ENCODE measurements at places on chromosomes 5 and 9.

GRCh38 chr9:89712283-89712682, 107.5 kb downstream of the GADD45G start:
- no peak for DNase-seq

- DNase-seq = no peak
Observed at GRCh38 chr5:42915306-42915866, 103.7 kb upstream of the SELENOP start.

GRCh38 chr5:137315534-137316345, 183.4 kb downstream of the SPOCK1 start:
- DNase-seq = no peak

DNA sequence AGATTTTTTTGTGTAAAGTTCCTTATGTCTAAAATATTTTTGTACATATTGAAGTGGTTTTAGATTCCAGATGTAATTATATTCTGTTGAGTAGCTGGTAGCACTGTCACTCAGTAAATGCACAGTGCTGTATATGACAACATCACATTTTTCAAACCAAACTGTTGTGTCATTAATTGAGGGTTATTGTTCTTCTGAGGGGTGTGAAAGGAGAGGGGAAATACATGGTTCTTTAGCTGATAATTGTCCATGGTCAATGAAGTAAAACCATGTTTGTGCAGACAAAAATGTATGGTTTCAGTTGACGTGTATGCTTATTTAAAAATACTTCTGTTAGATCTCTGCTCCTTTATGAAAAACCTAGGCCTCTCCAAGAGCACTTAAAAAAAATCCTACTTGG, 3.3 kb downstream of the ZNF462 start:
- DNase-seq = no peak

DNA sequence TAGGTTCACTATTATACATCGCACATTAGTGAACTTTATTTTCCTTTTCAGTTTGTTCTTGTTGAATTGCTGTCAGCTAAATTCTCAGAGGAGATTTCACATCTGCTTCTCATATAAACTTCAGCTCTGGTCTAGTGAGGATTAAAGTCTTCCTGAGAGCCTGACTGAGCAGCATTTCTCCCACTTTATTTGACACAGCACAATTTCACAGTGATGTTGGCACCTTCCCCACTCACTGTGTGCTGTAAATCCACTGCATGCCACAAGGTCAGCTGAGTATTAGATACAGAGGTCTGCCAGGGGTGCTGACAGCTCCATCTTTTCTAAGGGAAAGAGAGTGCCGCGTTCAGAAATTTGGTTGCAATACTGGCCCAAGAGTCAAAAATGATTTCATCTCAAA, 567.4 kb downstream of the PRR16 start:
- no peak for DNase-seq

- no peak for DNase-seq
Observed at GRCh38 chr5:29130786-29131185, 2062.7 kb upstream of the CDH6 start.

GRCh38 chr9:113966394-113966793, 90.3 kb downstream of the ZNF618 start:
- DNase-seq = no peak

DNA sequence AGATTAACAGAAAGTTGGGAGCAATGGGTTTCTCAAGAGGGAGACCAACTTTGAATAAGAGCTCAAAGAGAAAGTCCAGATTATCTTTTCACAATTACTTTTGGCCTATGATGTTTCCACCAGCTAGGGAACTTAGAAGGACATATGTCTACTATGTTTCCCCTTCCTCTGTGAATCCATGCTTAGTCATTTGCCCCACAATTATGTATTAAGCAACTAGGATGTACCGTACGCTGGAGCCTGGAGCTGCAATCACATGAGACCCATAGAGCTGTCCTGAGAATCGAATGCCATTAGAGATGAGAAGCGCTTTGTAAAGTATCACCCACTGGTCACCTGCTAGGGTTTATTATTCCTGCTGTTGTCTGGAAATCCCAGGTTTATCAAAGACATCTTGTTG, 78.8 kb downstream of the PDE6A start:
- no peak for DNase-seq

GRCh38 chr9:99602854-99603253, 218.8 kb upstream of the NR4A3 start:
- DNase-seq = no peak

DNA sequence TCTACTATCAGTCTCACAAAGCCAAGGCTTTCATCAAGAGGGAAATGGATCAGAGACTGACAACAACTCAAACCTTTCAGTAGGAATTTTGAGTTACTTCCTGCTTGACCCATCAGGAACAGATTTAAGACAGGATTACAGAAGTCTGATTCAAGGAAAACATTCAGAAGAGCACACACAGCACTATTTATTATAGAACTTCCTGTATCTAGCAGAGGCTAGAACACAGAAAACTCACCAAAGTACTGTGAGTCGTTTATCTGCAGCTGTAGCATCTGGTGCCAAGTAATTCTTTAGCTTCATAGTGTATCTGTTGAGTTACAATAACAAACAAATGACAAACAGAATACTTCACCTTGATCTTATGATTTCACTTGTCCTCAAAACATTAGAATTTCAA, 13.8 kb downstream of the LEAP2 start:
- no peak for DNase-seq

DNA sequence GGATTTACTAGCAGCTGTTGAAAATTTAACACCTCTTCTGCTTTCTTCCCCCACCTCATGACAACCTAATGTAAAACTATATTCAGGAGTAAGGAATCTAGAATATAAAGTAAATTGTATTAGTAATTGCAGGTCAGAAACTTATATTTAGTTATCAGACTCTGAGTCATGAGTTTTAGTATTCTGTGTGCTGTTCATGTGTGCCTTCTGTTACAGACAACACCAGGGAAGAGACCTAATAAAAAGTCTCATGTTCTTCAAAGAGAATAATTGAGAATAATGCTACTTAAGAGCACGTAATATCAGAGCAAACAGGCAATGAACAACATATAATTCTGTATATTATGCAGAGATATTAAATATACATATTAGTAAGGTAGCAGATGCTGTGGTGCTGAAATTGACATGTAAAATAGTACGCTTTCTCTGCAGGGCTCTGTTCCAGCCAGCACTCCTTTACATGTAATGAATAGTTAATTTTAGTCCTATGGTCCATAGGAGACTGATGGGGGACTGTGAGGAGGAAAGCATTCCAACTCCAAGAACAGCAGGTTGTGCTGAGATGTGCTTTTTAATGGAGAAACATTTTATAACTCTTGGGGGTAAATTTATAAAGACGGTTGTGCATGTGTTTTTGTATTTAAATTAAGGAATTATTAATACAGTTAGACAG, 106.4 kb downstream of the ZSWIM6 start:
- no peak for DNase-seq

- no peak for DNase-seq
Observed at GRCh38 chr5:132023258-132024116, 12.0 kb upstream of the ACSL6 start.

DNA sequence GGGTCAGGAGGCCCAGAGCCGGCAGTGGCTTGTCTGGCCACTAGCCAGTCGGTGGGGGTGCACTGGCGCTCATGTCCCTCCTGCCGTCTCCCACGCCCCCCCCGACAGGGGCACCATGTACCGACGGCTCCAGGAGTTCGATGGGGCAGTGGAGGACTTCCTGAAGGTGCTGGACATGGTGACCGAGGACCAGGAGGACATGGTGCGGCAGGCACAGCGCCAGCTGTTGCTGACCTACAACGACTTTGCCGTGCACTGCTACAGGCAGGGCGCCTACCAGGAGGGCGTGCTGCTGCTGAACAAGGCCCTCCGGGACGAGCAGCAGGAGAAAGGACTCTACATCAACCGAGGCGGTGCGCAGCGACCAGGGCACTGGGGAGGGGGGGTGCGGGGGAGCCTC, 8.1 kb downstream of the TTC16 start:
- DNase-seq = no peak

DNA sequence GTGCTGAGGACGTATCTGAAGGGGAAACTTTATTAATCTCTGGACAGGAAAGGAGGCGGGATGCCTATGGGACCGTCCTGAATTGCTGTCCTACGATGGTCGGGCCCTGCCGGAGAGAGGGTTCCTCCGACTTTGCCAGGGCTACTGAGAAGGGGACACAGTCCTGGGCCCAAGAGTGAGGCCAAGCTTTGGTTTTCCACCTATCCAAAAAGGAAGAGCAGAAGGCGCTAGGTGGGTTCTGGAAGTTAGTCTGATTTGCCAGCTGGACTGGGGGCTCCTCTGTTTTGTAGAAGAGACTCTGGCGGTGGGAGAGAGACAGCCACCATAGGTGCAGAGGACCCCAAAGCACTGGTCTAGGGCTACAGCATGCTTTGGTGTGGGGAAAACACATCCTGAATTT, 243.8 kb upstream of the IRX4 start:
- DNase-seq = no peak

GRCh38 chr9:17219261-17219660, 84.4 kb downstream of the CNTLN start:
- DNase-seq = no peak

- no peak for DNase-seq
Observed at GRCh38 chr5:61307191-61307590, 24.9 kb upstream of the ZSWIM6 start.

- no peak for DNase-seq
Observed at GRCh38 chr5:105530716-105531261, 1968.2 kb upstream of the NUDT12 start.

DNA sequence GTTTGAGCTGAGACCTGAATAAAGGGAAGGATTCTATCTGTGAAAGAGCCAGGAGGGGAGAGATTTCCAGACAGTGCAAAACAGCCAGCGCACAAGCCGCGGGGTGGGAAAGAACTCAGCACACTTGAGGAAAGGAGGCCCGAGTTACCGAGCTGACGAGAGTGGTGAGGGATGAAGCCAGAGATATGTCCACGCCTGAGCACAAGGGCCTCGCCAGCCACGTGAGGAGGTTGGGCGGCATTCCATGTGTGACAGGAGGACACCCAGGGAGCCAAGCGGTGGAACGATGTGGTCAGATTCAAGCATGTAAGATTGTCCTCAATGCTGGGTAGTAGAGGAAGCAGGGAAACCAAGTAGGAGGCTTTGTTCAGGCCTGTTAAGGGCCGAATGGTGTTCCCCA, 17.0 kb upstream of the SFXN1 start:
- DNase-seq = no peak

GRCh38 chr9:120892748-120893610, 16.0 kb upstream of the PHF19 start:
- DNase-seq = no peak

DNA sequence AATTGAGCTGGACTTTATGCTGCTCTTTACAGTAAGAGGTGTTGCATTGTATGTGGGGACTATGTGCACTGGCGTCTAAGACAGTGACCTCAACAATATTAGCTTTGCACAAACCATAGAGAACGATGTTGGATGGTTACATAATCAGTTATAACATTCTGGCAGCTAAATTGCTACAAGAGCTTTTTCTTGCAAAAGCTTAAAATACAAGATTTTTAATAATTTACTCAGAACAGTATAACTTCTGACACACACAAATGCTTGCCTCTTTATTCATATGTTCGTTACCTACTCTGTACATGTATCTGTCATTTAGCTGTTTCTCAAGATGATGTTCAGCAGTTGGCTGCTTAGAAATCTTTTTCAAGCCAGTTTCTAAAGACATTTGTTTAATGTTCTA, 11.6 kb downstream of the C5orf24 start:
- DNase-seq = no peak

- DNase-seq = no peak
Observed at GRCh38 chr9:113298924-113299770, 4.0 kb downstream of the RNF183 start.

DNA sequence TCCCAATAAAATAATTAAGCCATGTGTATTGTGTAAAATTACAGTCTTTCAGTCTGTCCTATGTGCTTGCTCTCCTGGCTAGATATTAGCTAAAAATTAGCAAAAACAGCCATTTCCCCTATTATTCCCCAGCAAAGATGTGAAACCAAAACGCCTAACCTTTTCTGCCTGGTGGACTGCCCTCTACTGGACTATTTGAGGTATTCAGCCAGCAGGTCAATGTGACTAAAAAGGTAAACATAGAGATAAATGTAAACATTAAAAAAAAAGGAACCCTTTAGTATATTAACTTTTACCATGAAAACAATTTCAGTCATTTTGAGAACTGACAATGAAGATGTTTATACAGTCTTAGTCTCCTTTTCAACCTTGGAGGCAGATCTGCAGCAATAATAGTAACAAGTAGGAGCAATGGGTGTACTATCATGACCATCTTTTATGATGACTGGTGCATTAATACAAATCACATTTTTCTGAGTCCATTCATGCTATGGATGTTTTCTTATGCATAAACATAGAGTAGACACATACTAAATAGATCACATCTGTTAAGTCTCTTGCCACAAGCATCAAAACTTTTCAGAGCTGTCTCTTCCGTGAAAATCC, 10.1 kb downstream of the ATG12 start:
- no peak for DNase-seq

DNA sequence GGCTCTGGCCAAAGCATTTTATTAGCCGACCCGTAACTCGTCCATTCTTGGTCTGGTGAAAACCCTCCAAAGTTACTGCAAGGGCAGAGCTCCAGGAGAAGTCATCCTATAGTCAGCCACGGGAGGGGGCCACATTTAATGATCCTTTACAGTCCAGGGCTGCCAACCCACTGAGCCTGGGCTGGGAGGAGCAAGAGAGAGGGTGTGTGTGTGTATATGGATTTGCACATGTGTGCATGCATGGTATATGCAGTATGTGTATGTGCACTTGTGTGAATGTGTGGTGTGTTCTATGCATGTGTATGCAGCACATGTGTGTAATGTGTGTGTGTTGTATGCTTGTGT, 4.2 kb upstream of the RASGEF1C start:
- DNase-seq = no peak

GRCh38 chr9:94864196-94864595, 137.7 kb downstream of the AOPEP start:
- DNase-seq = no peak

DNA sequence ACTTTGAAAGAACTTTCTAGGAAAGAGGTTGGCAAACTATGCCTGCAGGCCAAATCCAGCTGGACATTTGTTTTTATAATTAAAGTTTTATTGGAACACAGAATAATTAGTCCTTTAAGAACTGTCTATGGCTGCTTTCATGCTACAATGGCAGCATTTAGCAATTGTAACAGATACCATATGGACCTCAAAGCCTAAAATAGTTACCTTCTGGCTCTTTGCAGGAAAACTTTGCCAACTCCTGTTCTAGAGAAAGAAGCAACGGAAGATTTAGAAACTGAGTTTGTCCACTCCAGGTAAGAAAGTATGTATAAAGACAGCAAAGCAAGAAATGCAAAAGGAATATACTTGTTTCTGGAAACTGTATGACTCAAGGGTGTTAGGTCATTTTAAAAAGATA, 281.7 kb upstream of the TRPM3 start:
- no peak for DNase-seq

- DNase-seq = no peak
Observed at GRCh38 chr5:3251784-3252183, 343.8 kb upstream of the IRX1 start.

GRCh38 chr9:33437205-33437604, 10.2 kb downstream of the AQP3 start:
- no peak for DNase-seq

GRCh38 chr9:95415158-95415557, 97.6 kb upstream of the FANCC start:
- DNase-seq = no peak

GRCh38 chr5:73596705-73597328, 29.2 kb upstream of the ARHGEF28 start:
- DNase-seq = no peak
